ENCODE measurements at places on chromosomes 6 and 20. TPM values are rescaled to one million over a fixed set of nuclear protein-coding genes. Genes with fewer than 3 reads are reported as not detected.

OLIG3 gene
- not detected for total RNA-seq

ZNF311 gene
- total RNA-seq = 0.56 TPM

DNA sequence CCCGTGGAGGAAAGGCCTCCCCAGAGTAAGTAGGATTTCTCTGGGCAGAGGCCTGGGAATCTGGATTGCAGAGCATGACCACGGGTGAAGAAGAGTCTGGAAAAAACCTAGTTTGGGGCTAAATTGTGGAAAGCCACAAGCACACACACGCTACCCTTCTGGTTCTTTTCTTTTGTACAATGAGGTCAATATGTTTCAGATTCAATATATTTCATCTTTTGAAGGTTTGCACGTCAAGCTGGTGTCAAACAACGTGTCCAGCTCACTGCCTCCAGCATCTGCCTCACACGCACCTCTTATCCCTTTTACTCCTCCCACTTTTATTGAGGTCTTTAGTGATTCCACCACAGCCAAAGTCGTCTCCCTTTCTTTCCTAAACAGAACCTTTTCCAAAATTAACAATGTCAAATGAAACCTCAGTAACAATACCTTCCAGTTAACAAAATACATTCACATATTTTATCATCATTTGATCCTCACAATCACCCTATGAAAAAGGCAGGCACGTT, 773 bp upstream of the EPB41L2 start:
- DNase-seq = no peak

GRCh38 chr6:17494919-17495318, 101.5 kb downstream of the CAP2 start:
- no peak for DNase-seq

- DNase-seq = no peak
Measured at GRCh38 chr20:11035211-11035610, 361.4 kb upstream of the JAG1 start.

DNA sequence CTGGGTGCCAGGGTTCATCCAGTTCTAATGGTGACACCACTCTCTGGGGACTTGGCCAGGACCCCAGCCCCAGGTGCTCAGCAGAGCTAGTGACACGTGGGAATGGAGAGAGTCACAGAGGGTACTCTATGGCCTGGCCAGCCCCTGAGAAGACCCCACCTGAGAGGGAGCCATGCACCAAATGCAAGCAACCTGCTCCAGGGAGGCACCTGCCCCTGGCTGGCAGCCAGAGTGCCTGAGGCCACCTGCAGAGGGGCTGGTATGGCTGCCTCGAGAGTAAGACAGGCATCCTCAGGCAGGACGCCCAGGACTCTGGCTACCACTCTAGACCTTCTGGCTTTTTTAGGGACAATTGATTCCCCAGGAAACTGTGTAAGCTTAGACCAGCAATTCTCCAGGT, 38.6 kb upstream of the CST7 start:
- no peak for DNase-seq

Measured in omental fat pad (tissue), 4 donors.